ENCODE measurements at places on chromosomes 6 and 20.

- no peak for DNase-seq
Observed at GRCh38 chr6:17086469-17086868, 15.4 kb upstream of the STMND1 start.

GRCh38 chr6:27394073-27394472 lies 5.5 kb downstream of the ZNF391 start:
- no peak for DNase-seq

DNA sequence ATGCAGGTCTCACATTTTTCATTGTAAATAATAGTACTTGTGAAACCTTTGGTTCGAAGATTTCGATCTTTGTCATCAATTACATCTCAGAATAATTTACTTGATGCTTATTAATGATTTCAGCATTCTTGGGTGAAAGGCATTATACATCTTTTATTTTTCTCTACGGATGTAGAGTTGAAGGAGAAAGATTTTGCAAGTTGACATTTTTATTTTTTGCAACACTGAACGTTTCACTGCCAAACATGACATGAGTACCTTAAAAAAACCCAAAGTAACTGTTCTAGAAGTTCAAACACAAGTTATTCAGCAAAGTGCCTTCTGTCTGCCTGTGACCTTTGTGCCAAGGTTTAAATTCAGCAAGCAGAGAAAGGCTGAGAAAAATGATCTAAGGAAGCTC lies 97.3 kb upstream of the SGK1 start:
- no peak for DNase-seq

DNA sequence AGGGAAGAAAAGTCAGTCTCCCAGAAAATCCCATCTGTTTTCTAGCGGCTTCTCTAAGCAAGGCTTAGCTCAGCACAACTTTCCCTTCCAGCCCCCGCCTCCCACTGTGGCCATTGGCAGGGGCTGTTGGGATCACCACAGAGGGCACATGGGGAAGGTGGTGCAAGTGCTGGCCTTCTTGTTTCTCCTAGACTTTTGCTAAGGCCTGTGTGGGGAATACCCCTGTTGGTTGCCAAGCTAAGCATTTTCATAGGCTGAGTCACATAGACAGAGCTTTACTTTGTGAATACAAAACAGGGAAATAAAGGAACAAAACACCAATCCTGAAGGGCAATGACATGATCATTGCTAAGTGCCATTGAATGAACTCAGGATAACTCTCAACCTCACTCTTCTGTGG lies 32.4 kb upstream of the TIAM2 start:
- DNase-seq: no peak

- DNase-seq: no peak
Observed at GRCh38 chr20:48880981-48881657, 40.4 kb upstream of the ARFGEF2 start.

DNA sequence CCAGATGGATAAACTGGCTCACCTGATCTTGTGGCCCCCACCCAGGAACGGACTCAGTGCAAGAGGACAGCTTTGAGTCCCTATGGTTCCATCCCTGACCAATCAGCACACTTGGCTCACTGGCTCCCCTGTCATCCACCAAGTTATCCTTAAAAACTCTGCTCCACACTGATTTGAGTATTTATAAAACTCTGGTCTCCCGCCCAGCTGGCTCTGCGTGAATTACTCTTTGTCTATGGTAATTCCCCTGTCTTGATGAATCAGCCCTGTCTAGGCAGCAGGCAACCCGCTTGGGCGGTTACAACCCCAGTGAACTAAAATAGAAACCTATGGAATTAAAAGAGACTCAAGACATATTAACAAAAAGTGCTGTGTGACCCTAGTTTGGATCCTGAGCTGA lies 38.1 kb upstream of the CD83 start:
- DNase-seq: no peak

DNA sequence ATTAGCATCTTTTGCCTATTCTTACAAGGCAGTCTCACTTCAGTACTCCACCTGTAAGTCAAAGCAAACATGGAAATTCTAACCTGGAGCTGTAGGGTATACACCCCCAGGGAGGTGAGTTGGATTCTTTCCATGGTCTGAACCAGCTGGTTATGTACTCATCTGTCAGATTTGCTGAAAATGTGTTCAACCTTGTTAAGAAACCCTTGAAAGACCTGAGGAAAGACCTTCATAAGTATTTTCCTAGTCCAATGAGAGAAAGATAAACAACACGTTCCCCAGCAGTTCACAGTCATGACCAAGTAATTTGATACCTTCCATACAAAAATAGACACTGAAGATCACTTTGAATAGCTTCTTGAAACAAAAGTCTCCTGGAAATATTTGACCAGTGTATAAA lies 42.5 kb downstream of the ID4 start:
- DNase-seq: no peak

GRCh38 chr6:140586426-140587061 lies 1212.1 kb upstream of the CITED2 start:
- DNase-seq: no peak

DNA sequence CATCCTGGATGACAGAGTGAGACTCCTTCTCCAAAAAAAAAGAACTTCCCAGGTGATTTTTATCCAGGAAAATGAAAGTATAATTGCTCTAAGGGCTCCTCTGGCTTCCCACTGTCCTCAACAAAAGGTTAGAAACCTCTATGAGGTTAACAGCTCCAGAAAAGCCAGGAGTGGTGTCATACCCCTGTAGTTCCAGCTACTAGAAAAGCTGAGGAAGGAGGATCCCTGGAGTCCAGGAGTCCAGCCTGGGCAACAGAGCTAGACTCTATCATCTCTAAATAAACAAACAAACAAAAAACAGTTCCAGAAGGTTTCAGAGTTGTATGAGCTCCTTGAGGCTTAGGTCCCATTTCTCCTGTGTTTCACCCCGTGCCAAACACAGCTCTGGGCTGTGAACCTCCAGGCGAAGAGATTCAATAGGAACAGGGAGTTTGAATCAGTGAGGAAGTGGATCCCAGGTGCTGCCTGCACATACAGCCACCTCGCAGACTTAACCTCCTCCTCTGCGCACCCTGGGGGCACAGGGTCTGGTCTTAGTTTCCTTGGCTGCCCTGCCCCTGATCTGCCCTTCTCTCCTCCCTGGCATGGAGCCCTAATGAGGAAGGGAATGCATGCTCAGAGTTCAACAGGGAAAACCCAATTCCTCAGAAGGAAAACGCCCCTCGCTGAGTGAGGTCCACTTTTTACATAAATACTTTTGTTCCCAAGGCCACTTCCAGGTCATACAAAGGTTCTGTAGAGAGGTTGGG lies 31.0 kb downstream of the ZC3H12D start:
- no peak for DNase-seq

GRCh38 chr20:45359069-45359405 lies 3.9 kb upstream of the SYS1 start:
- DNase-seq: no peak

DNA sequence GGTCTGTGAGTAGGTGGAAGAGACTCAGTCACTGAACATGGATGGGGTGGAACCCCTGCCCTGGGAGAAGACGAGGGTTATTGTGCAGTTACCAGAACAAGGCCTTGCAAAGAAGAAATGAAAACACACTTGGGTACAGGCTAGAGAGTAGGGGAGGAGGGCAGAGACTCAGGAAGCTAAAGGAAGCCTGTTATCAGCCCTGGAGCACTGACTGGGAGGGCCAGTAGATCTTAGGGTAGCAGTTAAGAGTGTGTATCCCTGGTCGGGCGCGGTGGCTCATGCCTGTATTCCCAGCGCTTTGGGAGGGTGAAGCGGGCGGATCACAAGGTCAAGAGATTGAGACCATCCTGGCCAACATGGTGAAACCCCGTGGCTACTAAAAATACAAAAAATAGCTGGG lies 74.4 kb downstream of the SASH1 start:
- no peak for DNase-seq

DNA sequence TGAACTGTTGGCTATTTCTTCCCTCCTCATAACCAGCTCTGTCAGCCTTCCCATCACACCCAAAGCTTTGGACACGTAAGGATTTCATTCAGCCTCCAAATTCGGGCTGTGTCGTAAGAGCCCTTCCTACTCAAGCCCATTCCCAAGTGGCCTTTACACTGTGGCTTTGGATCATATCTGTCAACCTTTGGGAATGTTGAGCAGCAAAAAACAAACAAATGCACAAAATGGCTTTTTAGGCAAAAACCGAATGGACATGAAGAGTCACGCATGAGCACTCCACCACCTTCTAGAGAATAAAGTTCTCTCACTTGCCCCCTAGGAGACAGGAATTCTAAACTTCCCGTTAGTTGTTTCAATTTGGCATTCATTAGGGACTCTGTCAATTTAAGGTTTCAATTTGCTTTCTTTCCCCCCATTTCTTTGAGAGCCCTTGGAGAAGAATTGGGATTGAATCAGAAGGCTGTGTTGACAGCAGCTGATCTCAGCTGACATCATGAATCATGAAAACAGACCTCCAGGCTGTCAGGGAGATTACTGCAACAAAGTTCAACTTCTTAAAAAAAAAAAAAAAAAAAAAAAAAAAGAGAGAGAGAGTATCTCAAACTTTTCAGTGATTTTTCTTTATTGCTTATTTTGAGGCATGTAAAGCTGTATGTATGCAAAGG lies 110.3 kb downstream of the BCAS1 start:
- no peak for DNase-seq

- no peak for DNase-seq
Observed at GRCh38 chr6:156154896-156155295, 622.3 kb upstream of the ARID1B start.

DNA sequence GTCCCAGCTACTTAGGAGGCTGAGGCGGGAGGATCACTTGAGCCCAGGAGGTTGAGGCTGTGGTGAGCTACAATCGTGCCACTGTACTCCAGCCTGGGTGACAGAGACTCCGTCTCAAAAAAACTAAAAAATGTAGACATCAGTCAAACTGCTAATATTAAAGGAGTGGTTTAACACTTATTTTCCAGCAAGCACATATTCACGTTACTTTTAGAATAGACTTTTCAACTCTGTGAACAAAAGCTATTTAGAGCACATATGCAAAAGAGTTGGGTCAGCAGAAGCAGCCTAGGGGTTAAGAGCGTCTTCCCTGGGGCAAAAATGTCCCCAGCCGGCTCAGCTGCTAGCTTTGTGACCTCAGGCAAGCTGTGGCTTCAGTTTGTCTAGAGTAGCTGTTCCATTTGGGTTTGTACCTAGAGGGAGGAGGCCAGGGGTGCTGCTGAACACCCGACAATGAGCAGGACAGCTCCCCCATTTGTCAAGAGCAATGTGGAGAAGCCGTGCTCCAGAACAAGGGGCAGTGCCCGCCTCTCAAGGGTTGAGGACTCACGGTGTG lies 62.5 kb upstream of the PTGIS start:
- no peak for DNase-seq

GRCh38 chr20:50308513-50309279 lies 118.1 kb downstream of the CEBPB start:
- DNase-seq: no peak

GRCh38 chr6:128206610-128207426 lies 306.0 kb upstream of the THEMIS start:
- DNase-seq: no peak

- no peak for DNase-seq
Observed at GRCh38 chr6:43405354-43405753, 22.0 kb upstream of the ABCC10 start.

DNA sequence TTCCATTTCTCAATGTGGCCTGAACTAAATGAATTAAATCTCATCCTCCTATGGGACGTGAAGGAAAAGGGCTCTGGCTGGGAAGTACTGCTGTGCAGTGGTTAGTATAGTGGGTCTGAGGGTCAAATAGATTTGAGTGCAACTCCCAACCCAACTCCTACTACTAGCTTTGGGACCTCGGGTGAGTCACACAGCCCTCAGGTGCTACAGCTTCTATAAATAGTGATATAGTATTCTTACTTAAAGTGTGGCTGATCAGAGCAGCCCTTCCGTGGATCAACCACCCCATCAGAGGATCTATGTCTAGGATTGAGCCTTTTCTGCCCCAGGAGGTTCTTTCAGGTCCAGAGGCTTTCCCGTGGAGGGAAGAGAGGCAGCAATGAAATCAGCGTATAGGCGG lies 904 bp upstream of the UST start:
- DNase-seq: no peak

GRCh38 chr6:47344022-47344421 lies 34.3 kb upstream of the TNFRSF21 start:
- DNase-seq: no peak

- DNase-seq: no peak
Observed at GRCh38 chr20:51946586-51946985, 144.3 kb upstream of the SALL4 start.

DNA sequence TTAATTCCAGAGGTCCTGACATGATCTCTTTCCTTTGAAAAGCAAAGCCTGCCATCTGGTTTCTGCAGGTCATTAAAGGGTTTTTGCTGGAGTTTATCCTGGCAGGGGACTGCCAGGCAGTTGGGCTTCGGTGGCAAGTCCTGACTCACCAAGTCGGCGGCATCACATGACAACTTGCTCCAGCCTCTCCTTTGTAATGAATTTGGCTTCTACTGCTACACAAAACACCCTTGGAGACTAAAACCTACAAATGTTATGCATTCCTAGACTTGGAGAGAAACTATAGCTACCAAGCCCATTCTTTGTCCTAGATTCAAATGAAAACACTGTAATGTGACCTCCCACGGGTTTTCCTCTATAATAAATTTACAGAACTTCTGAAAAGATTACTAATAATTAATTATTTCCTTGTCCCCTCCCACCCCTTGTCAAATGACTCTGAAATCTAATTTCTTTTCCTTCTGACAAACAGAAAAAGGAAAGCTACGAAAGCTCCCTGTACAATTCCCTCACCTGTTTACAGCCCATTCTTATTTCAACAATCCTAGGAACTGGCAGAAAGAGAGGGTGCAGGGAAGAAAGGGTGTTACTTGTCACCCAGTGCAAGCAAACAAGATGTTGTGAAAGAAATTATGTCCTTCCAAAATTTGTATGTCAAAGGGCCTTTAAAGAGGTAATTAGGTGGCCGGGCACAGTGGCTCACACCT lies 62.9 kb downstream of the QRSL1 start:
- no peak for DNase-seq

GRCh38 chr20:54139188-54139587 lies 34.6 kb downstream of the CYP24A1 start:
- DNase-seq: no peak

DNA sequence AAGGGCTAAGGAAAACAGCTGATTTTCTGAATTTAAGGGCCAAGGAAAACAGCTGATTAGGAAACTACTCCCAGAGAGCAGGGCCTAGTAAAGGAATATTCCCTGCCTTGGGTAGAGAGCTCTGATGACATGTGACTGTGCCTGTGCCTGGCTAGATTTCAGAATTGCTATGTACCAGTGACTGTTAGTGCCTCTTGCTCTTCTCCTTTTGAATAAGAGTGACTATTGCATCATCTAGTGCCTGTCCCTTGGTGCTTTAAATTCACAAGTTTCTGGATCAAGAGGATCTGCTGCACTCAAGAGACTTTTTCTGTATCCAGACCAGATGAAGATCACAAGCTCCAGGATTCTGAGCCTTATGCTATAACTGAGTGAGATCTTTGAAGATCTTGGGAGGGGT lies 332.9 kb downstream of the KIF16B start:
- no peak for DNase-seq

GRCh38 chr6:13565921-13566320 lies 8.5 kb upstream of the SIRT5 start:
- no peak for DNase-seq

GRCh38 chr6:137904822-137905617 lies 38.0 kb downstream of the TNFAIP3 start:
- no peak for DNase-seq

GRCh38 chr6:53032849-53033248 lies 32.4 kb upstream of the FBXO9 start:
- no peak for DNase-seq

GRCh38 chr20:14879020-14879697 lies 541.7 kb upstream of the FLRT3 start:
- no peak for DNase-seq
